Nephron progenitor cell (in vitro differentiated cells): ENCODE measurements at places on chromosomes 5 and 9.

- no peak for DNase-seq
Observed at GRCh38 chr5:137564398-137564961, 65.4 kb upstream of the SPOCK1 start.

DNA sequence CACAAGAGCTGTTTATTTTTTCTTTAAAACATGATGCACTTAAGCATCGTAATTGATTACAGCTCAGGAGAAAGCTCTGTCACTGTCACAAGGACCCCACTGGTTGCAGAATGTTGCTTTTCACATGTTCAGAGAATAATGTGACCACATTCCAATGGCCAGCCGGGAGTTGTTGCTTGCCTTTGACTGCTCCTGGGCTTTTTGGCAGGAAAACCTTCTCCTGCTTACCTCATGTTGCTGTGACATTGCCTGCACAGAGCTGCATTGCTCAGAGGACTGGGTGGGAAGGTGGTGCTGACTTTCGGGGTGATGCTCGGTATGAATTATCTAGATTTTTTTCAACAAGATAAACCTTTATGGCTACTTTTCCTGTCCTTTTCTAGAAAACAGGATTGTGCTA, 88.2 kb downstream of the PALM2AKAP2 start:
- DNase-seq: no peak

GRCh38 chr5:98341038-98342032, 432.1 kb upstream of the RGMB start:
- no peak for DNase-seq

DNA sequence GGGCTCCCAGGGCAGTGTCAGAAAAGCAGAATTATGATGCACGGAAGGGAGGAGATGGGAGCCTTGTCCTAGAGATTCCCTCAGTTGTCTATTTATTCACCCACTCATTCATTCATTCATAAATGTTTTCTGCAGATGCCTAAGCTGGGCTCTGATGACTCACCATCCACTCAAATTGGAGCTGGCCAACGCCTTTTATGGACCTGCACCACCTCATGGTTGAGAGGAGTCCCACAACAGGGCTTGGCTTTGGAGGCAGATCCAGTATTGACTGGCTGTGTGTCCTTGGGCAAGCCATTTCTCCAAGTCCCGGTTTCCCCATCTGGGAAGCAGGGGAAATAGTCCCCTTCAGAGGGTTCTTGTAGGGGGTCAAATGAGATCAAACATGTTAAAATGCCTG, 227.8 kb downstream of the MELK start:
- DNase-seq: no peak

DNA sequence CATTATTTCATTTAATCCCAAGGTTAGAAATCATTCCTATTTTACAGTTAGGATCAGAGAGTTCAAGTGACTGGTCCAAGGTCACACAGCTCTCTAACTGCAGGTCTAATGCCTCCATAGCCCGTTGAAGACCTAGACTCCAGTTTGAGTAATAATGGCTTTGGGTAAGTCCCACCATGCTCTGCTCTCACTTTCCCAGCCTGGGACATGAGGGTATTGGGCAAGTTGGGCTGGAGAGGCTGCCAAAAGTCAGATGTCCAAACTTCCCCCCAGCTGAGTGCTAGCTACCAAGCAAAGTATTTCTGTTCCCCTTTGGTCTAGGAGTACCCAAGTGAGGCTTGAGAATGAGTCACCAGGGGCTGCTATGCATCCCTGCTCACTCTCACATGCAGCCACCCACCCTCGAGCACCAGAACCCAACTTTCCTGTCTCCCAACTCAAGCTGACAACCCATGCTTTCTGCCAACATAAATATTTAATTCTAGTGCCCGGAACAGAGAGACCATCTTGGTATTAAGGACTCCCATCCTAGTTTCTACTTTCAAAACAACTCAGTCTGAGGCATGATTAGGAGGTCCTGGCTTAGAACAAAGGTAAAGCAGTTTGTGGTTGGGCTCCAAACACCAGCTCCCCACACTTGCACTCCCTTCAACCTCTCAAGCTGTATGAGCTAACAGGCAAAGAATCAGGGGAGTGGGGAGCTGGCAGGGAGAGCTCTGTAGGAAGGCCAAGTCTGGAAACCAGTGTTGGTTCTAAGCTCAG, 236.5 kb upstream of the TRIM32 start:
- no peak for DNase-seq

DNA sequence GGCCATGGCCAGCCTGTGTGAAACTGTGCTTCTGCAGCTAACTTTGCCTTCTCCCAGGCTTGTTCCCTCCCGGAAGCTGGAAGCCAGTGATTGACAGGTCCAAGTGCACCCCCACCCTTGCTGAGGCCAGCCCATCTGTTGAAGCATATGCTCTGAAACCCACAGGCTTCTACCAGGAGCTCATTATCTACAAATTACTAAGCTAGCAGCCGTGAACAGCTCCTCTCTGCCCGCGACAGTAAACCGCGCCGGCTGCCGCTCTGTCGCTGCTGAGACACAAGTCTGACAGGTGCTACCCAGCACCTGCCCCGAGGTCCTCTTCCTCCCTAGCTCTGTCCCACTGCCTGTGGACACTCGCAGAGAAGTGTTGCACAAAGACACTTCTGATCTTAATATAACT, 490.9 kb downstream of the GADD45G start:
- DNase-seq: peak; percentile 44

DNA sequence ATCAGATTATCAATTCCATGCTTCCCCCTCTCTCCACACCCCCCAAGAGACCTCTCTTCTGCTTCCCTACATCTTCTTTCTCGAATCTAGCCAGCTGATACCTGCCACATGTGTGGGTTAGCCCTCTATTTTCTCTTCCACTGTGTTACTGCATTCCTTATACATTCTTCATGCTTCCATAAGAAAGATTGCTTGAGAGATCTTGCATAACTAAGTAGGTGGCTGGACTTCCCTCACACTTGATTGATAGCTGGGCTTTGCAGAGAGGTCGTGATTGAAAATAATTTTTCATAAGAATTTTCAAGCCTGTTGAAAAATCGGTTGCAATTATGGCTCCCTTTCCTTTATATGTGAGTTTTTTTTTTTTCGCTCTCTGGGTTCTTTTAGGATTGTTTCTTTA, 33.0 kb upstream of the PANK3 start:
- no peak for DNase-seq

GRCh38 chr5:43523662-43524072, 8.7 kb upstream of the C5orf34 start:
- no peak for DNase-seq

DNA sequence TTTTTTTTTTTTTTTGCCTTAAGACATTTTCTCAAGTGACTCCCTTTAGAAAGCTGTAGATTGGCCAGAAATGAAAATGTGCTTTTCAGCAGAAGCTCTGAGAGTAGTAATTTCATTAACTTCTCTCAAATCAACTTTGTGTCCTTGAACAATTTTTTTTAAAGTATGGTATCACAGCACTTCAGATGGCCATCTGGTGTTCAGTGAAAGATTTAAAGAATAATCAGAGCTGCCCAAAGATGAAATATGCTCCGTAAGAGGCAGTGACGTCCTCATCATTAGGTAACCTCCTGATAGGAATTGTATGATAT, 43.0 kb upstream of the PCAT7 start:
- no peak for DNase-seq

DNA sequence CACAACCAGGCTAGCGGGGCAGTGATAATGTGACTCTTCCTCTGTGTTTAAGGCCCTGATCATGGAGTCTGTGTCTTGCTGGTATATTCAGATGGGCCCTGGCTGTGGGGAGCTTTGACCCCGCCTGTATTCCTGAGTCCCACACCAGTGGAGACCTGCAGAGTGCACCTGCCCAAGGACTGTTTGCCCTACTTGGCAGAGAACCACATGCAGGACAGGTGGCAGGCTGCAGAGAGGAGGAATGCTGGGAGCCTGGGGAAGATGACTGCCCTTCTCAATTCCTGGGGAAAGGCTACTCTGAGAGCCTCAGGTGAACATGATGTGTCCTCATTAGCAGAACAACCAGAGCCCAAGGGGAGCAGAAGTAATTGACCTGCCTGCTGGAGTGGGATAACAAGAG, 36.2 kb downstream of the IARS1 start:
- DNase-seq: no peak

- peak; percentile 33 for DNase-seq
Observed at GRCh38 chr9:124017929-124018729, 6.6 kb downstream of the LHX2 start.

- no peak for DNase-seq
Observed at GRCh38 chr5:94463739-94464138, 154.7 kb downstream of the KIAA0825 start.

DNA sequence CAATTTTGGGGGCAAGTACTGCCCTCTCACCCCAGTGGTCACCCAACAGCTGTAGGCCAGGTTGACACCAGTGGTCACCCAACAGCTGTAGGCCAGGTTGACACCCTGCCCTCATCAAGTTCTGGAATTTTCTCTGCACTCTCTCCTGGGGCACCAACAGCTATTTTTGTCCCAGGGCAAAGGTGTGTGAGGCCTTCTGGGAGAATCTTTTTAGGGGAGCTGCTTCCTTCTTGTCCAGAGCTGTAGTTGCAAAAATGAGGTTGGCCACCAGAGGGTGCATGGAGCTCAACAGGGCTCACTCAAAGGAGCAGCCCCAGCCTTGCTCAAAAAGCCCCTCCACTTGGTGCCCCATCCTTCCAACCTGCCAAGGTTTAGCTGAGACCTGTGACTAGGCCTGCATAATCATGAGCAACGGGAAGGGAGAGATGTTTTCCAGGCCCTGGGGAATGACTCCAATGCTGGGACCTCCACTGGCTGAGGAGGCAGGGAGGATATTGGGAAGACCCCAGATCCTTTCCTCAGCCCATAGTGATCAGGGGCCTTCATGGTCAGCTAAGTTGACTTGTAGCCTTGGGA, 10.6 kb upstream of the P4HA2 start:
- DNase-seq: peak; percentile 88

DNA sequence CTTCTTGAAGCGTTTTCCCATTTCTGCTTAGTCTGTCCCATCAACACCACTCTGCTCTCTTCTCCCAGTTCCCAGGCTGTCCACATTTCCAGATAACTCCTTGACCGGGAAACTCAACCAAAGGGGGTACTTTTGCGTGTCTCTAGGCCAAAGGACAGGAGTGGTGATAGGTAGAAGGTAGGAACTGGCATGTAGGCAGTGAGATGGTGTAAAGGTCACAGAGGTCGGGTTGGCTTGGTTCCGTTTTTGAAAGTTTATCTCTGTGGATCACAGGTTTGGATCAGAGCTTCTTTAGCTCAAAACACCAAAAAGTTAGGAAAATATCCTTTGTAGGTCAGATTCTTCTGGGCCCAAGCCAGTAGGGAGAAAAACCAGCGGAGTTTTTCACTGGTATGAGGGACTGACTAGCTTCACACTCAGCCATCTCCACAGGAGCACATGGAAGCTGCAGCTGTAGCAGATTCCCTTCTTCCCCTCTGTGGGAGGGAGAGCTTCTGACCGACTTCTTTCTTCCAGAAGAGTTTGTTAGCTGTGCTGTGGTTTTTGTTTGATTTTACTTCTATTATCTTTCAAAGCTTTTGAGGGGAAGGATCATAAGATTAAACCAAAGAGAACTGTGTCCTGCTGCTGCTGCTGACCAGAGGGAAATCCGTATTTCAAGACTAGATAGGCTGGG, 98.4 kb upstream of the DMRT1 start:
- no peak for DNase-seq

- peak; percentile 67 for DNase-seq
Observed at GRCh38 chr5:31809050-31809870, 170.3 kb downstream of the PDZD2 start.

GRCh38 chr5:10502578-10502977, 60.9 kb downstream of the ROPN1L start:
- DNase-seq: no peak

- no peak for DNase-seq
Observed at GRCh38 chr9:3515405-3515804, 10.4 kb downstream of the RFX3 start.

GRCh38 chr5:141714542-141715310, 32.7 kb upstream of the ARAP3 start:
- no peak for DNase-seq

DNA sequence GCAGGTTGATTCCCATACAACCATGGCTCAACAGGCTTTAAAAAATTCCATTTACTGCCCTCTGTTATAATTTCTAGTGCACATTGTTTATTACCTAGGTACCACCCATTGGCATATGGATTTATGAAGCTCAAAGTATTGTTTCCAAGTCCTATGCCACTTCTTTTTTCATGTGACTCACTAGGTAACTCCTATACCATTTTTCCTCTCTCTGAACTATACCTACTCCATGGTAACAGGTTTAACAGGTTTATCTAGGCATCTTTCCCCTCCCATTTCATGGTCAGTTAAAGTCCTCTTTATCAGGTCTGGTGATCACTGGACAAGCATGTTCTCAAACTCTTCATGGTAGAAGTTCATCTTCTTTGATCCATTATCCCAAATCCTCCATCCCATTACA, 49.6 kb upstream of the ABCA1 start:
- no peak for DNase-seq

DNA sequence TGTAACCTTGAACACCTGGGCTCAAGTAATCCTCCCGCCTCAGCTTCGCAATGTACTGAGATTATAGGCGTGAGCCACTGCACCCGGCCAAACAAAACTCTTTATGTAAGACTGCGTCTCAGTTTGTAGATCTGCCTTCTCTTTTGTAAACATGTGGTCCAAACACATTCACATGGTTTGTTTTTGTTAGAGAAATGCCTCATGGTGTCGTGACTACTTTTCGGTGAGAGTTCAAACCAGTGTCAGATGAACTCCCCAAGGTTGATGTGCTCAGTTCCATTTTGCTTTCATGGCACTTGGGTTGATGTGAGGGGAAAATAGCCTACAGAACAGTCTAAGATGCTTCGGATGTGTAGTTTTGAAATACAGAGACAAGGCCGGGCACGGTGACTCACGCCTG, 231.6 kb downstream of the GOLPH3 start:
- DNase-seq: no peak

DNA sequence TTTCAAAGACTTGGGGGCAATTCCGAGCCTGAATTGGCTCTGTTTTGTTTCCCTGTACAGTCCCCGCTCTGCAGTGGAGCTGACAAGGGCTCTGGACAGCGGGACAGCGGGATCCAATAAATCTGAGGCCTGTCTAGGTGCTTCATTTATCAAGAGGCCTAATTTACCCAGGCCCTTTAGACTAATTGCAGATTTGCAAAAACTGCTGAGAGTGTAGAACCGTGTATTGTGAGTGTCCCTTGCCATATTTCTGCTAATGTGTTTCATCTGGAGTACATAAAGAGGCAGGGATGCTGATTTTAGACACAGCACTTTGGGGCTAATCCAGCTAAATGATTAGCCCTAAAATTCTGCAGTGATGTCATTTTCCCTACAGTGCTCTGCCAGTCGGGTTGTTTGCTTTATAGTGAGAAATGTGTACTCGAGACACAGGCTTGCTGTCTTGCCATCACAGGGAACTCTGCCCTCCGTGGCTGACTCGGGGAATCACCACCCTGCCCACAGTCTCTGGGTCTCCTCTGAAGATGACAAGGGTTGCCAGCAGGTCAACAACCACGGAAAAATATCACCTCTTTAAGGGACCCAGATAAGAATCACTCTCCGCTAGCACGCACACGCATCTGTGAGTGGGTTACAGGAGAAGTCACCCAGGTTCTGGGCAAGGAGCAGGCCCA, 592.0 kb downstream of the BNC2 start:
- no peak for DNase-seq
